T-cell (primary cell): ENCODE measurements at places on chromosomes 16 and 17.

DNA sequence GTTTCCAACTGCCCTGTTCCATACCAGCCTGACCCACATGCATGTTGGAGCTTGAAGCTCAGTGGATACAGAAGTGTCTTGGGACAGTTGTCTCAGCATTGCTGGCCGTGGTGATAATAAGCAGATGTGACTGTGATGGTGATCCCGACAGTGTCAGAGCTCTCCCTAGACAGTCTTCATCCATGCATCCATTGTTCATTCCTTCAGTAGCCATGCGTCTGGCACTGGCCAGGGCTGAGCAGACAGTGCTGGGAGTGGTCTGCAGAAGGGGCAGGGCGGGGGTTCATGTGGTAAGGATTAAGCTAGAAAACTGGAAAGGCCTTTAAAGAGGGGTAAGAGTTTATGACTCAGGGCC lies 68.1 kb downstream of the GNAO1 start:
- DNase-seq = no peak

- no peak for DNase-seq
Observed at GRCh38 chr16:54173490-54173889, 113.1 kb downstream of the IRX3 start.

GRCh38 chr16:58421529-58421928 lies 29.3 kb downstream of the GINS3 start:
- DNase-seq = no peak

DNA sequence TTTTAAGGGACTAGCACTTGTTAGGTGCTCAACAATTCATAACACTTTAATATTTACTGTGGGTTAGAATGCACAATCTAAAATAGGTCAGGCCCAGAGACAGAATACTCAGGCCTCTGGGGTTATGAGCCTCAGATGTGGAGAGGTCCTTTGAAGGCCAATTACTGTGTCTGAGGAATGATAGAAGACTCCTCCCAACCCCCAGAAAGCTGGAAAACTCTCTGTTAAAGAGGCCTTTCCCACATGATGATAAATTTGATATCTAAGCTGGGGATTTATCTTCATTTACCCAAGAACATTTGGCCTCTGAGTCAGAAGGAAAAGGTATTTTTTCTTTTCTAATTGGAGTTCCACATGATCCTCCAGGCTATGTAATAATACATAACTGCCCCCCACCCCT lies 41.1 kb upstream of the MMD start:
- DNase-seq = no peak

DNA sequence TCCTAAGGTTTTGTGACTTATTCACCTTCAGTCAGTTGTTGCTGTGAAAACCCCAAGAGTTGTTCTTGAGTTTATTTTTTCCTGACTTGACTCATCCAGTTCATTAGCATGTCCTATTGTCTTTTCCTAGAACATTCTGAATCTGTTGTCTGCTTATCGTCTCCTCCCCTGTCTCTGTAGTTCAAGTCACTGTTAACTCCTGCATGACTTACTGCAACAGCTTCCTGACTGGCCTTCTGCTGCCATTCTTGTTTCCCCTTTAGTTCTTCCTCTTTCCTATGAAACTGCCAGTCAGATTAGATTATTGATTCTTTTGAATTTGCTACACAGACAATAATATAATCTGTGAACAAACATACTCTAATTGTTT lies 161.5 kb downstream of the FTO start:
- no peak for DNase-seq

DNA sequence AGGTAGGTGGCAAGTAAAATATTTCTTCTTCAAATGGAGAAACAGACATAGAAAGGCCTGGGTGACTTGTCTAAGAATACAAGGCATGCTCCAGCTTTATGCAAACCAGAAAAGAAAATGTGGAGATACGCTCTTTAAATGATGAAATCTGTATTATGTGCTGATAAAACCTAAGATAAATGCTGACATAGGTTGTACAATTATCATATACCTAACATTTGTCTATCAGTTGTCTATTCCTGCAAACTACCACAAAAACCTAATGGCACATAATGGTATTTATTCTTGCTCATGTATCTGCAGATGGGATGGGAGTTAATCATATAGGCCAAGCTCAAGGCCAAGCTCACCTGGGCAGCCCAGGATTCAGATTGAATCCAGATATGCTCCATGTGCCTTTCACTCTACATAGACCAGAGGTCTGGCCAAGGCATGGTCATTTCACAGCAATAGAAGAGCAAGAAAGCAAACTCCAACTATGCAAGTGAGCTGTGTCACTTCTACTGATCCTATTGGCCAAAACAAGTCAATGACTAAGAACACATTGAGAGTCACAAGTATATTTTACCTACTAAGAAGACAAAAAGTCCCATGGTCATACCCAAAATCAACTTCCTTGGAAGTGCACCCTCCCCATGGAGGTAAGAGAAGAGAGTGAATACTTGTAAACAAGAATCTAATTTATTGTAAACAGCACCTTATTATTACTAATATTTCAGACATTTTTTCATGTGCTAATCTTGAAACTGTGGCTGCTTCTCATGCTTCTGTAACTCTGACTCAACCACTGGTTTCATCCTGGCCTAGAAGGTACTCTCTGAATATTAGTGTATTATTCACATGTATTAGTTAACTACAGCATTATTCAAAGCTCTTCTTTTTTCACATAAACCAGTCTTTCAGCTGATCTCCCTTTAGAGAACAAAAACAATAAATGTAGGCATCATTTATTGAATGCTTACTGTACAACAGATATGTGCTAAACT lies 270.7 kb upstream of the SOX9 start:
- no peak for DNase-seq
